ENCODE measurements at places on chromosomes 2 and 18.

DNA sequence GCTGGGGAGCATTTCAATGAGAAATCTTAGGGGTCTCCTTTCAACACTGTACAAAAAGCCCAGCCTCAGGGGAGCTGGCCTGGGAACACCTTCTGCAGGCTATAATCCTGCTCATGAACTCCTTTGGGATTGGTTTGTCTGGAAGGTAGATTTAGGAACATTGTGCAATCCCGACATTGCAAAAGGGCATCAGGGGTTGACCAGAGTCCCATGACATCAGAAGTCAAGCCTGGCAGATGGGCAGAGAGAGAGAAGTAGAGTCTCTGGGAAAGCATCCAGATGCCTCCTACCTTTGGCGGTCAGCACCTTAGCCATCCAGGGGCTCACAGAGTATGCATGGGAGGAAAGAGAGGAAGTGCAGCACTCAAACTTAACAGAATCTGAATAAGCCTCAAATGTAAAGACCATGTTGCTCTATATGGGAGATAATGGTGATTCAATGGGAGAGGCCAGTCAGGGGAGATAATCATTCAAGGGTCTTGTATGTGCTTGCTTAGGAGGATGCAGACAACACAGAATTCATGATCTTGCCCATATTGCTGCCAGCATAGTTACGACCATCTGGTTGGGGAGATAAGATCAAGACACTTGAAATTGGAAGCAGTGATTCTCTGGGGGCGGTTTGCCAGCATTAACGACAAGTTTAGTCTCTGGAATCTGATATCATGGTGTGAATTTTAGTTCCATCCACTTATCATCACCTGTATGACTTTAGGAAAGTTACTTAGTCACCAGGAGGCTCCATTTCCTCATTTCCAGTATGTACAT, 58.3 kb upstream of the UPP2 start:
- DNase-seq, result no peak

GRCh38 chr18:58180172-58180571, 136.1 kb downstream of the NEDD4L start:
- no peak for DNase-seq

- no peak for DNase-seq
Measured at GRCh38 chr2:128494640-128495321, 176.1 kb upstream of the HS6ST1 start.

DNA sequence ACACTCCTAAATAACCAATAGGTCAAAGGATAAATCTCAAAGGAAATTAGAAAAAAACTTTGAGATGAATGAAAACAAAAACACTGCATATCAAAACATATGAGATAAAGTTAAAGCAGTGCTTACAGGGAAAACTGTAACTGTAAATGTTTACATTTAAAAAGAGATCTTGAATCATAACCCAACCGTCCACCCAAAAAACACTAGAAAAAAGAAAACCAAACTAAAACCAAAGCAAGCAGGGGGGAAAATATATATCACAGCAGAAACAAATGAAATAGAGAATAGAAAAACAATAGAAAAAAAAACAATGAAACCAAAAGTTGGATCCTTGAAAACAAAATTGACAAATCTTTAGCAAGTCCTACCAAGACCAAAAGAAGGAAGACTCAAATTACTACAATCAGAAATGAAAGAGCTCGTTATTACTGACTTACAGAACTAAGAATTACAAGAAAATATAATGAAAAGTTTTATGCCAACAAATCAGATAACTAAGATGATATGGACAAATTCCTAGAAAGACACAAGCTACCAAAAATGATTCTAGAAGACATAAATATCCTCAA, 65.6 kb downstream of the TLK1 start:
- DNase-seq, result no peak

DNA sequence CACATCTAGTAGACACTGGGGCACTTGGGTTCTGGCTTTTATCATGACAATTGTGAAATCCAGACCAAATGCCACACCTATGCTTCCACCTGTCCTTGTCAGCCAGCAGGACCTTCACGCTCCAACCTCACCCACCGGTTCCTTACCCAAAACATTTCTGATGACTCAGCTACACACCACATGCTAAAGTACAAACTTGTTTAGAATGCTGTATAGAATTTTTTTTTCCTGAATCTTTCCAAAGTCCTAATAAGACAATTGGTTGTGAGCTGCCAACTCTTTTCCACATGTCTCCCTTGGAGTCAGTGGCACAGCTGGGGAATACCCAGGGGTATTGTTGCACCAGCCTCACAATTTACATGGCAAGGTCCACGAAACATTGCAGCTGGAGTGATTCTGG, 75.5 kb upstream of the LPIN2 start:
- DNase-seq, result no peak

All from keratinocyte (primary cell).